ENCODE measurements at places on chromosomes 7 and 10.
A peak's percentile ranks its signal among the peaks of the same experiment; 100 is the strongest.

DNA sequence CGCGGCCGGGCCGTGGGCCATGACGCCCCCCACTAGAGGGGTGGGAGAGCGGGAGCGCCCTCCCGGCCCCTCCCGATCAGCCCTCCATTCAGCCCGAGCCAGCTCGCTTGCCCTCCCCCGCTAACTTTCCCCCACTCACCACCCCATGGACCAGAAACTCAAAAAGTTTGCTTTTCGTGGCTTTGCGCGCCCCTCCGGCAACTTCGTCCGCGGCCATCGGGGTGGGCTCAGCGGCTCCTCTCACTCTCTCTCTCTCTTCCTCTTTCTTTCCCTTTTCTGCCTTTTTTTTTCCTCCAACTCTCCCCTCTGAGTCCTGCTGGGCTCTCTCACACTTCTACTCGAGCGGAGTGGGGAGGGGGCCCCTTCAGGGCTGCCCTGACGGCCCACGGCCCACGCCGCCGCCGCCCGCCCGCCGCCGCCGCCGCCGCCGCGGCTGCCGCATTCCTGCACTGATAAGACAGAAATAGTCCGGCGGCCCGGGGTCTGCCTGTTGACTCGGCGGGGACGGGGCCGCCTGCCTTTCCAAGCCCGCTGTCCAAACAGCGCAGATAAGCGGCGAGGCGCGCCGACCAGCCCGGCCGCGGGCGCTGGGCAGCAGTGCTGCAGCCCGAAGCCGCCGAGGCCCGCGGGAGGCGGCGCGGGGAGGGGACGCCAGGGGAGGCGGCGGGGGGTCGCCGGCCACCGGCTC, at the start of gene SMARCD3:
TSS of gene SMARCD3 (minus strand) at position 349 of the 688 bp plus-strand sequence. CDS start at position 217, 132 bp downstream.
- no peaks in the 10 kb centered on the region for H3K27me3 ChIP-seq
- peak within 1 kb of the TSS; percentile 80 for H3K27ac ChIP-seq
- H3K4me3 ChIP-seq: peak within 1 kb of the TSS; percentile 64
- H3K4me1 ChIP-seq: peaks cover 25% of the 10 kb centered on the region

- H3K27ac ChIP-seq: no peak overlapping the region
- H3K27me3 ChIP-seq: no peaks in the 10 kb centered on the region
- no peaks in the 10 kb centered on the region for H3K36me3 ChIP-seq
- no peaks in the 10 kb centered on the region for H3K4me1 ChIP-seq
- no peak for DNase-seq
- H3K4me3 ChIP-seq: no peak overlapping the region
Observed at GRCh38 chr10:131750973-131751826, 149.6 kb upstream of the PPP2R2D start.

GRCh38 chr7:146701166-146701565, 584.6 kb downstream of the CNTNAP2 start:
- H3K4me3 ChIP-seq: no peak overlapping the region
- no peaks in the 10 kb centered on the region for H3K27me3 ChIP-seq
- no peak for DNase-seq
- no peaks in the 10 kb centered on the region for H3K36me3 ChIP-seq

DNA sequence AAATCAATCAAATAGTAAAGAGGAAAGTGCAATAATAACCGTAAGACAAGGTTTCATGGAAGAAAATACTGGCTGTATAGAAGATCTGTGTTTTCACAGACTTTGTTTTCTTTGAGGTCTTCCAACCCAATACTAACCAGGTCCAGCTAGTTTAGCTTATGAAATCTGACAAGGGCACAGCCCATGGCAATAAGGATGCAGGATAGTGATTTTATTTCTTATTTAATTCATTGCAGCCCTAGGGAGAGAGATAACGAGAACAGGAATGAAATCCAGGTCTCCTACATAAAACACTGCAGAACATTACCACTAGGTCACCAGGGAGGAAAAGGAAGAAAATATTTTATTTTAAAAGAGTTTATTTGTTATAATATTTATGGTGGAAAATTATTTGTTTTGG, 145.1 kb downstream of the DNAJC1 start:
- H3K27ac ChIP-seq: no peak overlapping the region
- no peak overlapping the region for H3K4me3 ChIP-seq
- H3K27me3 ChIP-seq: no peaks in the 10 kb centered on the region
- DNase-seq: no peak
- H3K4me1 ChIP-seq: no peaks in the 10 kb centered on the region

DNA sequence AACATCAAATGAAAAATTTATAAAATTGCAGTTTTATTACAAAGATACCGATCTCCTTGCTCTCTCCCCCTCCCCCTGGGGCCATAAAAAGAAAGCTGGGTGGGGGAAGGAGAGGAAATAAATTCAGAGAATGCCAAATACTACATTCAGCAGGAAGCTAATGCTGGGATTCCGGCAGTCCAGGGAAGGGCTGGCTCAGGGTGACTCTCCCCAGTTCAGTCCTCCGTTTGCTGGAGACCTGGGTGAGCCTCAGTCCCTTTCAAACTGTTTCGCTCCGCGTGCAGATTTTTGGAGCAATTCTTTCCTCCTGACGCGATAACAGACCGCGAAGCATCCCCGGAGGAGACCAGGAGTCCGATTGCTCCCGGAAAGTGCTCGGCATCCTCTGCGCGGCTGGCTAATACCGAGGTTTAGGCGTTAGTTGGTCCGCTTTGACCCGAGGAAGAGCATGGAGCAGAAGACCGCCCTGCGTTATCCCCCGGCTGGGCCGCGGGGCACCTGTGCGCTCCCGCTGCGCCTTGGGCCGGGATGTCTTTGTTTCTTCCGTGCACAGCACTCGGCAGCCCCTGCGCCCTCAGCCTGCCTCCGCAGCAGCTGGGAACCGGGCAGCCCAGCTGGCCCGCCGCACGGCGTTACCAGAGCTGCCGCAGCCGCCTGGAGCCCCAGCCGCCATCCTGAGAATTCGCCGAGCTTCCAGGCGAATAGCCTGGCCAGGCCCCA, 3.9 kb upstream of the HOXA2 start:
- no peak overlapping the region for H3K27ac ChIP-seq
- no peaks in the 10 kb centered on the region for H3K4me1 ChIP-seq
- no peaks in the 10 kb centered on the region for H3K27me3 ChIP-seq
- H3K36me3 ChIP-seq: no peaks in the 10 kb centered on the region
- no peak for DNase-seq

- DNase-seq: no peak
- no peak overlapping the region for H3K27ac ChIP-seq
- no peaks in the 10 kb centered on the region for H3K36me3 ChIP-seq
- no peaks in the 10 kb centered on the region for H3K4me1 ChIP-seq
- no peaks in the 10 kb centered on the region for H3K27me3 ChIP-seq
Observed at GRCh38 chr10:121284936-121285335, 313.3 kb downstream of the FGFR2 start.

DNA sequence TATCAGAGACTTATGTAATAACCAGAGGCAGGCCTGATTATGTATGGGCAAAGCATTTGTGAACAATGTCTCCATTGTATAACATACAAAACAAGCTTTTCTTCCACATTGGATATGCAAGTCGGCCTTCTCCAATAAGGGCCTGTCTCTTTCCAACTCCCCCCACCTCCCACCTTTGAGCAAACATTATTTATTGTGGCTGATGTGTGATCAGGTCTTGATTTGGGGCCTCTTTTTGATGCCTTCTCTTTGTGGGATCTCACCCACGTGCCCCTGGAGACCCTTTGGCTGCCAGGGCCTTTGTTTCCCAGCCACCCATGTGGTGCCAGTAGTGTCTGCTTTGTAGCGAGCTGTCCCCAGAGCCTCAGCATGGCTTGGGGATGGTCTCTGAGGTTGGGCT, 53.0 kb downstream of the TCF7L2 start:
- no peaks in the 10 kb centered on the region for H3K36me3 ChIP-seq
- H3K4me3 ChIP-seq: no peak overlapping the region
- no peak for DNase-seq
- H3K4me1 ChIP-seq: peaks cover 3% of the 10 kb centered on the region
- no peaks in the 10 kb centered on the region for H3K27me3 ChIP-seq

DNA sequence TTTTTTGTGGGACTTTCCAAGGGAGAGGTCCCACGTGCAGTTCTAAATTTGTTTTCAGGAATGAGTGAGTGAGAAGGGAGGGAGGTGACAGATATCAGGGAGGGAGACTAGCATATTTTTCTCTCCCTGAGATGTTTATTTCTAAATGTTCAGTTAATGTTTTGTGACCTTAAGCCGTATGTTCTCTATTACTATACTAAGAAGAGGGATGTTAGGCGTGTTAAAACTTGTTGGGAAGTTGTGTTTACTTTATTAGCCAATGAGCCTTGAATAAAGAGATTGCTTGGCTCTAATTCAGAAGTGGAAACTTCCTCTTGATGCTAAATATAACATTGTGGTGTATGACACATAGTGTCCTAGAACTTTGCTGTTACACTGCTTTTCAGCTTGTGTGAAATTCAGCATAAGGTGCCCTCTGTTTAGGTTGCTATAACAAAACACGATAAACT, 37.3 kb downstream of the DNAH11 start:
- H3K27me3 ChIP-seq: no peaks in the 10 kb centered on the region
- DNase-seq: no peak
- H3K27ac ChIP-seq: no peak overlapping the region
- H3K4me3 ChIP-seq: no peak overlapping the region

DNA sequence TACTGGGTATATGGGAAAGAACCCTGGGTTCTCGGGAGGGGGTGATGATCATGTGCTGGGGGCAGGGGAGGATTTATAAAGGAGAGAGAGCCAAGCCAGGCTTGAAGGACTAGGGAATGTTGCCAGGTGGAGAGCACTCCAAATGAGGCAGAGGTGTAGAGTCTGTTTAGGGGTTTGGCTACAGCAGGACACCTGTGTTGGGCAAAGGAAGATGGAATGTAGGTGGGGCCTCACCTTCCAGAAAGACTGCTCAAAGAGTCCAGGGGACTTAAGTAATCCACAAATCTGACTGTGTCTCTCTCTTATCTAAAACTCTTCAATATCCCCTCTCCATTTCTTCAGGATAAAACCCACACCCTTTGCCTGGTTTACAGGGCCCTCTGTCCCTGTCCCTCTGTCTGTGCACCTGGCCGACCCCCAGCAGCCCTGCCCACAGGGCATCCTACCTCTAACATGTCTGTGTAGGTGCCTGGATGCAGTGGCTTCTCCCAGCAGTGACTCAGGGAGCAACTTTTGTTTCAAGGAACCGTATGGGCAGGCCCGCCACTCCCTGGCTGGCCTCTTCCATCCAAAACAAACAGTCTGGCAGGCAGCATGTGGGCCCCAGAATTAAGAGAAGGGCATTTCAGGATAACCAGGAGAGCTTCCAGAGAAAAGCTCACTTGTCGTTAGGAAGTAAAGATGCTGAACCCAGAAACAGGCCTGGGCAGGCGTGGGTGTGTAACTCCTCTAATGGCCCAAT, 10.6 kb upstream of the PLEKHA1 start:
- H3K4me1 ChIP-seq: no peaks in the 10 kb centered on the region
- H3K27me3 ChIP-seq: no peaks in the 10 kb centered on the region
- H3K4me3 ChIP-seq: no peak overlapping the region
- H3K27ac ChIP-seq: no peak overlapping the region
- H3K36me3 ChIP-seq: no peaks in the 10 kb centered on the region
- DNase-seq: no peak

- no peaks in the 10 kb centered on the region for H3K36me3 ChIP-seq
- no peak overlapping the region for H3K4me3 ChIP-seq
- H3K27ac ChIP-seq: no peak overlapping the region
- DNase-seq: no peak
- H3K4me1 ChIP-seq: no peaks in the 10 kb centered on the region
Observed at GRCh38 chr10:22369434-22370072, 24.3 kb downstream of the SPAG6 start.

DNA sequence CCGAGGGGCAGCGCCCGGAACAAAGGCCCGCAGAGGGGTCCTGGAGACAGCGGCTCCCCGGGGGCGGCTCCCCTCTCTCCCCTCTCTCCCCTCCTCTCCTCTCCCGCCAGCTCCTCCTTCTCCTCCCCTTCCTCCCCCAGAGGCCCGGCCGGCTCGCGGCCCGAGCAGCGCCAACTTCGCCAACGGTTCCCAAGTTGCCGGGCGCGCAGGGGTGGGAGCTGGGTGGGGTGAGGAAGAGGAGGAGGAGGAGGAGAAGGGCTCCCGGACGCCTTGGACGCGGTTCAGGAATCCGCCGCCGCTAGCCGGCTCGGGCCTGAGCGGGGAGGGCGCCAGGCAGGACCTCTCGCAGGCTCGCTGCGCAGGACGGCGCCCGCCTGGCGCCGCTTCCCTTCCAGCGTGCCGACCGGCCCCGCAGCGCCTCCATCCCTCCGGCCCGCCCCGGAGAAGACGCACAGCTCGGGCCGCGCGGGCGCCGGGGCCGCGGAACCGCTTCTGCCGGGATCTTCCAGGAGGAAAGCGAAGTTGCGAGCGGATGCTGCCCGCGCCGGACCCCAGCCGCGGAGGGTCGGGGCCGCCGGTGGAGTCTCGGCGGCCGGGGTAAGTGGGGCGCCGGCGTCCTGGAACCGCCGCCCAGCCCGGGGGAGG, at the start of gene CHST3:
TSS of gene CHST3 (plus strand) at position 298 of the 645 bp plus-strand sequence. CDS start 41,448 bp downstream, outside the sequence.
- H3K27ac ChIP-seq: peak within 1 kb of the TSS; percentile 26
- no peaks in the 10 kb centered on the region for H3K27me3 ChIP-seq
- no peaks in the 10 kb centered on the region for H3K36me3 ChIP-seq

- H3K27me3 ChIP-seq: no peaks in the 10 kb centered on the region
- H3K4me1 ChIP-seq: no peaks in the 10 kb centered on the region
- no peak overlapping the region for H3K4me3 ChIP-seq
- no peak for DNase-seq
- H3K36me3 ChIP-seq: no peaks in the 10 kb centered on the region
Observed at GRCh38 chr10:127353544-127353943, 157.2 kb upstream of the INSYN2A start.

GRCh38 chr10:43012578-43012977, 64.3 kb upstream of the RET start:
- H3K36me3 ChIP-seq: no peaks in the 10 kb centered on the region
- DNase-seq: no peak
- H3K27ac ChIP-seq: no peak overlapping the region
- H3K4me3 ChIP-seq: no peak overlapping the region
- H3K4me1 ChIP-seq: no peaks in the 10 kb centered on the region

Data from pancreas (tissue), 10 donors.